Subcutaneous adipose tissue (tissue), 4 donors: ENCODE measurements at places on chromosomes 7 and 10. TPM values are rescaled to one million over a fixed set of nuclear protein-coding genes. Genes with fewer than 3 reads are reported as not detected.

Gene MTERF1
- total RNA-seq: 5.9 TPM

Gene CPVL
- 42.9 TPM for total RNA-seq

Gene KIAA1217
- total RNA-seq: 10.7 TPM

Gene TFPI2
- 0.44 TPM for total RNA-seq

Gene MUC12
- total RNA-seq: 0.34 TPM

Gene NUDT13
- 2.1 TPM for total RNA-seq

Gene NYAP1
- not detected for total RNA-seq

Gene LAMB1
- 376 TPM for total RNA-seq

Gene CNPY1
- not detected for total RNA-seq

Gene DNTT
- total RNA-seq: not detected

Gene CLCN1
- not detected for total RNA-seq

Gene SLC13A4
- total RNA-seq: not detected

Gene BMPER
- total RNA-seq: 4.0 TPM

Gene TAF3
- 12.9 TPM for total RNA-seq

Gene ASAH2
- not detected for total RNA-seq

Gene KIF5B
- 102 TPM for total RNA-seq

Gene TAS2R4
- total RNA-seq: 1.5 TPM

Gene GPR85
- 0.88 TPM for total RNA-seq

Gene MMP21
- total RNA-seq: not detected

Gene C10orf53
- total RNA-seq: not detected

Gene TAF6
- total RNA-seq: 26.6 TPM

Gene CTAGE8
- 0.68 TPM for total RNA-seq

Gene LEP
- 206 TPM for total RNA-seq

Gene SERPINE1
- total RNA-seq: 8.0 TPM

Gene PIP4K2A
- total RNA-seq: 52.7 TPM

Gene SH2D4B
- 0.34 TPM for total RNA-seq

Gene NKX6-2
- total RNA-seq: not detected

Gene CFAP70
- 8.1 TPM for total RNA-seq

Gene PANK1
- total RNA-seq: 2.6 TPM

Gene SLC16A9
- 0.22 TPM for total RNA-seq

Gene FAM131B
- total RNA-seq: 0.22 TPM

Gene SPACDR
- total RNA-seq: not detected

Gene CTNNA3
- 0.33 TPM for total RNA-seq

Gene IKZF1
- 21.1 TPM for total RNA-seq

Gene RBM20
- total RNA-seq: 1.0 TPM

Gene TBXAS1
- 48.2 TPM for total RNA-seq

Gene EXOC4
- total RNA-seq: 84.3 TPM

Gene MLXIPL
- total RNA-seq: 385 TPM

Gene IGFBP1
- total RNA-seq: not detected

Gene SNCG
- 172 TPM for total RNA-seq

Gene CFAP46
- total RNA-seq: not detected

Gene ANKRD61
- 1.3 TPM for total RNA-seq

Gene BAG3
- total RNA-seq: 16.1 TPM

Gene ADRA2A
- total RNA-seq: 61.3 TPM

Gene SPDYE2
- not detected for total RNA-seq

Gene PAPOLB
- total RNA-seq: 0.38 TPM

Gene FAM237B
- not detected for total RNA-seq

Gene AP3M1
- total RNA-seq: 26.5 TPM

Gene TMEM139
- not detected for total RNA-seq

Gene CPED1
- 32.5 TPM for total RNA-seq

Gene OPN1SW
- total RNA-seq: not detected

Gene VWDE
- not detected for total RNA-seq
